ENCODE measurements at places on chromosomes 6 and 20.
A peak's percentile ranks its signal among the peaks of the same experiment; 100 is the strongest.

- DNase-seq = no peak
Measured at GRCh38 chr6:41630946-41631345, 7.3 kb upstream of the MDFI start.

- no peak for DNase-seq
Measured at GRCh38 chr6:41942067-41942851, 651 bp upstream of the CCND3 start.

DNA sequence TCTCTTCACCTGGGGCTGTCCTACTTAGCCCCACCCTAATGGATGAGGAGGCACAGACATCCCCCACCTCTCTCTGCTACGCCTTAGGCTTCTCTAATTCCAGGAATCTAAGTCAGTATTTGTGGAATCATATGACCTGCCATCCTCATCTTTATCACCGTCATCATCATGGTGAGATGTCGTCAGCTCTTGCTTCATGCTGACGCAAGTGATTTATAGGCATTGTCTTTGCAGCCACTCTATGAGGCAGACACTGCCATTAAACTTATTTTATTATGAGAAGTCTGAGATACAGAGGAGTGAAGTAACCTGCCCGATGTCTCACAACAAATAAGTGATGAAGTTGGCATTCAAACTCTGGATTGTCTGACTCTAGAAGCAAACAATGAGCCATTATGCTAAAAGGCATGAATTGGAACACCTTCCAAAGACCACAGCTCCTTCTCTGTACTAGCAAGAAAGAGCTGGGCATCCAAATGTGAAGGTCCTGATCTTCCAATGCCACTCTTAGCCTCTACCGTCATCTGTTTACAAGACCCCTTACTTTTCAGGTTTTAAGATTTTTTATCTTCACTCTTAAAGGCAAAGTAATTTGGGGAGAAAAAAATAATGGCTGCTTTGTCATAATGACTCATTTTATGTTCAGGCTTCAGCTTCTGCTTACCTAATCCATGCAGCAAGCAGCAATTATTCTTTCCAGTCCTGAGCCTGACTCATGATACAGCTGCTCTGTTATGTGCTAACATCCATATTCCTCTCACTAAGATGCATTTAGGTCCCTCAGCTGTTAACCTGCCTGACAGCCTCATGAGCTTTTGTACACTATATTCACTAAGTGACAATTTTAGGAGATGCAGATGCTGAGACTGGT lies 113.7 kb upstream of the BCLAF1 start:
- no peak for DNase-seq

DNA sequence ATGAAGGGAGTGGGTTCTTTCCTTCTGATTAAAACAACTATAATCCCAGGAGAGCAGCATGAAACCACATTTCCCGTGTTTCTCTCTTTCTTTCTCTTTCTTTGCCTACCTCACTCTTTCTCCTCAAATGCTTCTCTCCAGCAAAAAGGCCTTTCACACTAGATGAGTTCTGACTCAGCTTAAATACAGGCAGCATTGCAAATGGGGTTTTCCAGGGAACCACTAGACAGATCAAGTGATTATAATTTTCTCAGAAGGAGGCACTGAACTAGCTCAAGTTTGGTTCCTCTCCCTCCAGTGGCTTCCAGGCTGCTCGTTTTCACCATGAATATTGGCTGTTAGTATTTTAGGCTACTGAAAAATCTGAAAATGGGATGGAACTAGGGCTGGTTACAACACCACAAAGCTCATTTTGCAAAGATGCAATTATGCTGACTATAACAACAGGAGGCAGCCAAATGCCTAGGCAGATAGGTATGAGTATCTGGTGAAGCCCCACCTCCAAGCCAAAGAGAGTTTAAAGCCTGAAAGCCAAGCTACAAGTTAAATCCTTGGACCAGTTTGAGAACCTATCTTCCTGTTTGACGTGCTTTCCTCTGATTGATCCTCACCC lies 260.0 kb downstream of the MMUT start:
- no peak for DNase-seq

- DNase-seq = no peak
Measured at GRCh38 chr6:11126876-11127275, 15.4 kb upstream of the ERVFRD-1 start.

GRCh38 chr6:116385459-116385802 lies 14.7 kb downstream of the DSE start:
- no peak for DNase-seq

- no peak for DNase-seq
Measured at GRCh38 chr20:24382331-24382730, 87.1 kb upstream of the SYNDIG1 start.

GRCh38 chr6:26388441-26388840 lies 5.5 kb downstream of the BTN2A2 start:
- no peak for DNase-seq

- peak; percentile 59 for DNase-seq
Measured at GRCh38 chr6:5132731-5133130, 47.6 kb downstream of the PPP1R3G start.

- DNase-seq = no peak
Measured at GRCh38 chr6:52731719-52732118, 31.6 kb downstream of the GSTA2 start.

DNA sequence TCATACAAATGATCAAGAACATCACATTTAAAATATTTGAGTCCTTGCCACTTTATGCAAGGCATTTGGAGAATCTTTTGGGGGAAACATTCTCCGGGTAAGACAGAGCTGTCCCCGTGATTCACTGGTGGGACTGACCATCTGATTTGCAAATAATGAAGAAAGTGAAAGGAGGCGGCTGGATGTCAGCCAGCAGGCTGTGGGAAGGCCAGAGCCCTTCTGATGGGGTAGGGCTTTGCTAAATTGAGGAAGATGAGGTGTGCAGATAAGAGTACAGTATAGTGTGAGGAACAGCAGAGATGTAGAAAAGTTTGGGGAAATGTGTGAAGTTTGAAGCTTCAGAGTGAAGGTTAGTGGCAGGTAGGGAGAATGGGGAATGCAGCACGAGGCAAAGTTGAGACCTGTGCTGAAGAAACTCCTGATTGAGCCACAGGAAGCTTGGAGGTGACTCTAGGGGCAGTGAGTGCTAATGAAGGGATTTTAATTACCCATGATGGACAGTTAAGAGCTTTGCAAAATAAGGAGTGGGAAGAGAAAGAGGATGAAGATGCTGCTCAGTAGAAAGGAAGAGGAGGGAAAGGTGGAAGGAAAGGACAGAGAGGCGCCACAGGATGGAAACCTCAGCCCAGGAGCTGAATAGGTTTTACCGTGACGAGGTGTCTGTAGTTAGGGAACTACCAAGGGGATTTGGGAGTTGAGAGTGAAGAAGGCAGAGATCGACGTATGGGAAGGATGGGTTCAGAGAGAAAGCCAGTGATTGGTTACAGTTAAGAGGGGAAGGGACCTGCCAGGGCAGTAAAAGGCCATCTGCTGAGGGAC lies 68.7 kb downstream of the SNX9 start:
- no peak for DNase-seq

- no peak for DNase-seq
Measured at GRCh38 chr20:7723284-7723683, 217.0 kb downstream of the HAO1 start.

DNA sequence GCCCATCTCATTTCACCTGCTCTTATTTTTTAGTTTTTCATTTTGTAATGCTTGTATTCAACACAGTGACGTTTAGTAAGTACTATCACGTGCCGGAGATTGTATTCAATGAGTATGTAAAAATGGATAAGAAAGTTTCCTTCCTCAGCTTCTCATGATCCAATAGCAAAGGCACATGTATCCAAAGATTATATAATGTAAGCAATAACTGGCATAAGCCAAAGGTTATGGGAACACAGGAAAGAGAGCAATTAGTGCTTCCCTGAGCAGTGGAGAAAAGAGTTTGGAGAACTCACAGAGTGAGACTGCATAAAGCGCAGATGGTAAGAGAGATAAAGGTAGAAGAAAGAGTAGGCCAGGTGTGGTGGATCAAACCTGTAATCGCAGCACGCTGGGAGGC lies 21.8 kb upstream of the LTV1 start:
- DNase-seq = no peak

GRCh38 chr6:14146506-14147096 lies 29.0 kb downstream of the CD83 start:
- no peak for DNase-seq

DNA sequence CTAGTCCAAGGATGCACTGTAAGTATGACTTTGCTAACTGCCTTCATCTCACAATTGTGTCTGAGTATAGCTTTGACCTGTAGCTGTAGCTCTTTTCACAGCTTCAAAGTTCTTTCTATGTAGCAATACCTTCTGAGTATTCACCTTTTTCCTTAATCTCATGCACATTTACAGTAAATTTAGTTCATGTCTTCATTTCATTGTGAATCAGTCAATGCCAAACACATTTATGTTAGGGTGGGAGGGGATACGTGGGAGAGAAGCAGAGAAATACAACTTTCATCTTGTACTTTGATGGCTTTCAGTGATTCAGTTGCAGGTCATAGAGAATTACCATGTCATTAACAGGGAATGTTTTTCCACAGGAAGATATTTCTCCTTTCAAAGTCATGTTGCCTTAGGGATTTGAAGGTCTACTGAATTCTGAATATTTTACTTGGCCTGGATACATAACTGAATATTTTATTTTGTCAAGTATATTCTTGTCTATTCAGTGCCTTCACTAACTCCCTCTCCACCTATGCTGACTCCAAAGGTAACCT lies 119.2 kb downstream of the TINAG start:
- no peak for DNase-seq

DNA sequence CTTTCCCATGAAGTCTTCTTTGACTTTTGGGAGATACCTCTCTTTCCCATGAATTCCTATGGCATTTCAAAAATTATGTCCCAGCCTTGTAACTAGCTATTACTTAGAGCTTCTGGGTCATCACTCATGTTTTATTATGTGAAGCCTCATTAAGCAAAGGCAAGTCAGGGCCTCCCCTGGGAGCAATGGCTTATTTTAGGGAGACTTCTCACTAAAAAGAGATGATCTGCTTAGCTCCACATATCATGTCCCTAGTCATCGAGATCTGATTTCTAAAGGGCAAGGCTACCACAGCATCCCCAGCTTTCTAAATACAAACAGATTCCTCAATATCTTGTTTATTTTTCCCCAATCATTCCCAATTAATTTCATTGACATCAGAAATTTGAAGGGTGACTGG lies 154.0 kb upstream of the MANEA start:
- no peak for DNase-seq

DNA sequence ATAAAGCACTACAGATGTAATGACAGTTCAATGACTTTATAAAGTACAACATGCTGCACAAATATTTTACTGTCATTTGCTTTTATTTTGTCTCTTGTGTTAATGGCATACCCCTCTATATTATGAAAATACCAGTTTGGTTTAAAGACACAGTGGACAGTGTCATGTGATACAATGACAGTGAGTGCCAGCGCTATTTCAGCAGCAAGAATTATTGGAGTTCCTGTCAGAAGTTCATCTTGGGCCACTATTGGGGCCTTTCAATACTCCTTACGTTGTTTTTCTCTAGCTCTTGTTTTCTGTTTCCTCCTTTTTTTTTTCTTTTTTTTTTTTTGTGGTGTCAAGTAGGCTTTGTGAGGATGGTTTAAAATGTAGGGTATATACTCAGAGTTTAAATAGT lies 232.5 kb downstream of the FARS2 start:
- DNase-seq = no peak

GRCh38 chr6:22590423-22590822 lies 21.1 kb downstream of the HDGFL1 start:
- DNase-seq = no peak

- no peak for DNase-seq
Measured at GRCh38 chr6:109006818-109007217, 87.8 kb downstream of the SESN1 start.

DNA sequence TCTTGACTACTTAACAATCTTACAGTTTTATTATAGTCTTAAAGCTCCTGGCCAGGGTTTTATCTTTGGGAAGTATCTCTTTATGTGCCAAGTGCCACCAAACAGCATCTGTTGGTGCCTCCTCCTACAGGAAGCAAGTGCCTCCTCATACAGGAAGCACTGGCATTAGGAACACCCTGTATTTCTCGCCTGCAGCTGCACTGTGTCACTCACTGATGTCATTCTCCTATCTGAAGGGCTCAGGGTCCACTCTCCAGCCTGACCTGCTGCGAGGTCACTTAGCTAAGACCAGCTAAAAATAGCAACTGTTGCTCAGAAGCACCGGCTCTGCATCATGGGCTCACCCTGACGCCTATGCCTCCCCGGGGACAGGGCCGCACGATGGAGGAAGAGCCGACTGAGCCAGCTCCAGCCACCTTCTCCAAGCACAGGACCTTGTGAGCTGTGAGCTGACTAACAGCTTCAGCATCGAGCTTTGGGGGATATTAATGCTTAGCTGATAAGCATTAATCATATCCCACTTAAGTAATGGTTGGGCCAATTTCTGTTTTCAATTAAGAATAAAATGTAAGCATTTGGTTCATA lies 66.3 kb upstream of the CD93 start:
- no peak for DNase-seq

DNA sequence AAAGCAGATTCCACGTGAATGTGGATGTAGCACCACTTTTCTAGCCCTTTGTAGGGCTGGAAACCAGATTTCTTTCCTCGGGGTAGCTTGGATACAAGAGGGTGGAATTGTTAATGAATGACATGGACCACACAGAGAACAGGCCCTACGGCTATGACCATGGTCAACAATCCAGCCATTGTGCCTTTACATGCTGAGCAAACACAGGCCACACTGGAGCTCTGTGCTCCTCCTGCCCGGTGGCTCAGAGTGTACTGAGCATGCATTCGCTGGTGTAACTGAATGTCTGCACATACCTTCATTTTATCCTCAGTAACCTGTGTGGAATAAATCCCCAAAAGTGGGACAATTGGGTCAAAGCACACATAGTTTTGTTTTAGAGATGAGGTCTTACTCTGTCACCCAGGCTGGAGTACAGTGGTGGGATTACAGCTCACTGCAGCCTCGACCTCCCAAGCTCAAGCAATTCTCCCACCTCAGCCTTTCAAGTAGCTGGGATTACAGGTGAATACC lies 32.8 kb downstream of the LRP11 start:
- no peak for DNase-seq

GRCh38 chr6:34512738-34513115 lies 43.4 kb downstream of the SPDEF start:
- DNase-seq = no peak

DNA sequence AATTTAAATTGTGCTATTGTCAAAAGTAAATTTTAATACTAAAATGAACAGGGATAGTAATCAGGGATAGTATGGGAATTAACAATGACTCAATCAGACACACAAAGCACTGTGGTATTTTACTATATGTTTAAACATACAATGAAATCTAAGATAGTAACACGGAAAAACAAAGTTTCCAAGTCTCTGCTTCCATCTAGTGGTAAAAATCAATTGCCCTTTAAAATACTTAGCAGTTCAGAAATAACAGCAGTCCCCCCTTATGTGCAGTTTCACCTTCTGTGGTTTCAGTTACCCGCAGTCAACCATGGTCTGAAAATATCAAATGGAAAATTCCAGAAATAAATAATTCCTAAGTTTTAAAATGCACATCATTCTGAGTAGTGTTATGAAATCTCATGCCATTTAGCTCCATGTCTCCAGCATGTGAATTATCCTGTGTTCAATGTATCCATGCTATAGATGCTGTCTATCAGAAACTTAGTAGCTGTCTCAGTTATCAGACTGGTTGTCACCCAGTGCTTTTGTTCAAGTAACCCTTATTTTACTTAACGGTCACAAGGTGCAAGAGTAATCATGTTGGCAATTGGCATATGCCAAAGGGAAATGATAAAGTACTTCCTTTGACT lies 58.5 kb downstream of the AHI1 start:
- no peak for DNase-seq

All from brain pericyte (primary cell).